ENCODE measurements at places on chromosomes 11 and 22. TPM values are rescaled to one million over a fixed set of nuclear protein-coding genes. Genes with fewer than 3 reads are reported as not detected.
A peak's percentile ranks its signal among the peaks of the same experiment; 100 is the strongest.

DNA sequence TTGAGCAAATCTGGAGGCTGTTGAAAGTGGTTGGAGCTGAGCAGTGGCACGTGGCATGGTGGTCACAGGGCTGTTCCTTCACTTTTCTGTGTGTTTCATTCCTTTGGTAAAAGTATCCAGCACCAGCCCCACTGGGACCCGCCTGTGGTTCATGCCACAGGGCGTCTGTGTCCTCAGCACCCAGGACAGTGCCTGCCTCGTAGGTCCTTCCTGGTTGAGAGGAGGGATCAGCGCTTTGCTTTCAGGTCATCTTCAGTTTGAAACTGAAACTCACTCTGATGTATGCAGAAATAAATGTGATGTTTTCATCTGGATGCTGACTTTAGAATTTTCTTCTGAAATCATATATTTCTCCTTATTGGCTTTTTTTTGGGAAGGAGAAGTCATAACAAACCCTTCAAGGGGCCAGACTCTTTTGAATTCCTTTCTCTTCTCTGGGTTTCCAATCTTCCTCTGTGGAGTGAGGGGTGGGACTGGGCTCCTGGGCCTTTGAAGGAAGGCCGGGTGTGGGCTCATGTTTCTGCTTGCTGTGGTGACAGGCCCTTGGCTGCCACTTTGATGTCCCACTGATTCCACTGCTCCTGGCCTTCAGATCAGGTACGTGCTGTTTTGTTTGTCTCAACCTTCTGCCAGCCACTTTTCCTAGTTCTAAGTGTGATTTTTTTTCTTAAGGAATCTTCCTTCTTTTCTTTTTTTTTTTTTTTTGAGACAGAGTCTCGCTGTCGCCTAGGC lies 26.2 kb downstream of the TBC1D22A start:
- H3K36me3 ChIP-seq, result peaks cover 29% of the 10 kb centered on the region
- H3K27me3 ChIP-seq, result no peaks in the 10 kb centered on the region
- no peak for DNase-seq
- no peak overlapping the region for H3K4me3 ChIP-seq
- H3K27ac ChIP-seq, result peak overlapping the region; percentile 79

Gene TEX54
- not detected for total RNA-seq

DNA sequence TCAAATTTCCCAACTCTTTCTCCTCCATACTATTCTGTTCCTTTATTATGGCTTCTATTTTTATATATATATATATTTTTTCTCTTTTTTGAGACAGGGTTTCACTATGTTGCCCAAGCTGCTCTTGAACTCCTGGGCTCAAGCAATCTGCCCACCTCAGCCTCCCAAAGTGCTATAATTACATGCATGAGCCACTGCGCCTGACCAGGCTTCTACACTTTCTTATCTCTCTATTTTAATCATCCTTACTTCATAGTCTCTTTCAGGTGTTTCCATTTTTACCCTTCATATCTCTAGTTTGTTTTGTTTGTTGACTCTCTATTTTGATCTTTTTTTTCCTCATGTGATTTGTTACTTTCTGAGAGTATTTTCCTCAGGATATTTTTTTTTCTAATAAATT lies 19.8 kb downstream of the GVQW3 start:
- H3K27me3 ChIP-seq, result no peaks in the 10 kb centered on the region
- H3K36me3 ChIP-seq, result no peaks in the 10 kb centered on the region
- H3K27ac ChIP-seq, result no peak overlapping the region
- H3K4me1 ChIP-seq, result no peaks in the 10 kb centered on the region
- DNase-seq, result no peak

- H3K4me3 ChIP-seq, result no peak overlapping the region
- no peak for DNase-seq
- H3K27me3 ChIP-seq, result no peaks in the 10 kb centered on the region
- no peaks in the 10 kb centered on the region for H3K36me3 ChIP-seq
- no peak overlapping the region for H3K27ac ChIP-seq
Measured at GRCh38 chr11:80512491-80512890, 1071.7 kb upstream of the TENM4 start.

DNA sequence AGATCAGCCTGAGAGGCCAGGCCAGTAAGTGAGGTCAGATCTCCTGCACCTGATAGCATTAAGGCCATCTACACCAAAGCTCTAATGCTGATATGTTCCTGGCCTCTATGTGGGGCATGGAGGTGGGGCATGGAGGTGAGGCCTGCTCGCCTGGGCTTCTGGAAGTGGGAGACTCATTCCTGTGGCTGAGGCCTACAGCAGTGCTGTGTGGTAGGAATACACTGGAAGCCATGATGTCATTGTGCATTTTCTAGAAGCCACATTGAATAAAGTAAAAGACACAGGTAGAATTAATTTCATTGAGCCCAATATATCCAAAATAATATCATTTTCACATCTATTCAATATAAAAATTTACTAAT lies 2.7 kb downstream of the PNPLA3 start:
- no peak for DNase-seq
- H3K4me3 ChIP-seq, result no peak overlapping the region
- H3K36me3 ChIP-seq, result no peaks in the 10 kb centered on the region
- peaks cover 12% of the 10 kb centered on the region for H3K27me3 ChIP-seq
- peaks cover 6% of the 10 kb centered on the region for H3K4me1 ChIP-seq
- H3K27ac ChIP-seq, result no peak overlapping the region

GRCh38 chr11:15819679-15820286 lies 536.6 kb downstream of the SOX6 start:
- H3K27me3 ChIP-seq, result peaks cover 2% of the 10 kb centered on the region
- no peak overlapping the region for H3K4me3 ChIP-seq
- peak overlapping the region; percentile 61 for H3K27ac ChIP-seq
- H3K4me1 ChIP-seq, result peaks cover 43% of the 10 kb centered on the region
- no peaks in the 10 kb centered on the region for H3K36me3 ChIP-seq

Data from activated T-helper 2 cell treated with anti-CD3 and anti-CD28 coated beads, Interferon-gamma antibody, Interleukin-2, Interleukin-4, amounts not matched to agents 10 μg/mL and 5 μg/mL and 100 μg/mL, durations not matched to agents 14 hours and 24 hours and 36 hours (primary cell).